ENCODE measurements at places on chromosomes 7 and 10.

DNA sequence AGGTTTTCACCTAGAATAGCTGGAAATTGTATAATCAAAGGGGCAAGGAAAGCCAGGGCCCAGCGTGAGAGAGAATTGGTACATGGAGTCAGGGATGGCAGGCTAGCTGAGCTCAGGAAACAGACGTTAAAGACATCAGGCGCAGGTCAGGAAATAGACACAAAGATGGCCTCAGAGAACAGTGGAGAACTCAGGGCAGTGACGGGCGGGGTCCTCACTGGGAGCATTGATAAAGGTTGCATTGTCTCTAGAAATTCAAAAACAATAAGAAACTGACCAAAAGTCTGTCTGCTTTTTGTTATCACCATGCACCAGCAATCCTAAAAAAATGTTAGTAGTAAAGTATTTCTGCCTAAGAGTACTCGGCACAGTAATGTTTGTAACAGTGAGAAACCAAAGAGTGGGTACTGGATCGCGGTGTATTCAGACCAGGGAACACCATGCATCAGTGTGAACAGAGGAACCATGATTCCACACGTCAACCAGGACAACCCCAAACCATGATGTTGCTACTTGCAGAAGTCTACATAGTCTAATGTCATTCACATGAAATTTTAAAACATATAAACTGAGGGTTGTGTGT is 81.9 kb upstream of the AUTS2 start:
- no peak for DNase-seq

- no peak for DNase-seq
These were observed 48.4 kb downstream of the MTPAP start for GRCh38 chr10:30300728-30301127.

GRCh38 chr10:131081786-131082185 is 229.7 kb downstream of the TCERG1L start:
- no peak for DNase-seq

DNA sequence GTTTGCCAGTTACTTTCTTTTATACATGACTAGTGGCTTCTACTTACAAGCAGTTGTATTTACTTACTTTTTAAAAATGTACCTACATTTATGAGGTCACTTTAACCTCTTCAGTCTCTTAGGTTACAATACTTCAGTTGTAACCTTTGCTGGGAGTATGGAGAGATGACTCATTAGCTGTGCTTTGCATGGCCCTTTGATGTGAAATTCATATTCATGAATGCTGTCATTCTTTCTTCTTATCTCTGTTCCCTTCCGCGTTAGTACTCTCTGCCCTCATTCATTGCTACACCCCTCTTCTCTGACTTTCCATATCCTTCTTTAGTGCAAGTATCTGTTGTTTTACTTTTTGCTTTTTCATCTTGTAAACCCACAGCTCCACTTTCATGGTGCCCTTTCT is 164.3 kb downstream of the BMPER start:
- no peak for DNase-seq

GRCh38 chr7:107103369-107103768 is 58.9 kb downstream of the PRKAR2B start:
- no peak for DNase-seq

DNA sequence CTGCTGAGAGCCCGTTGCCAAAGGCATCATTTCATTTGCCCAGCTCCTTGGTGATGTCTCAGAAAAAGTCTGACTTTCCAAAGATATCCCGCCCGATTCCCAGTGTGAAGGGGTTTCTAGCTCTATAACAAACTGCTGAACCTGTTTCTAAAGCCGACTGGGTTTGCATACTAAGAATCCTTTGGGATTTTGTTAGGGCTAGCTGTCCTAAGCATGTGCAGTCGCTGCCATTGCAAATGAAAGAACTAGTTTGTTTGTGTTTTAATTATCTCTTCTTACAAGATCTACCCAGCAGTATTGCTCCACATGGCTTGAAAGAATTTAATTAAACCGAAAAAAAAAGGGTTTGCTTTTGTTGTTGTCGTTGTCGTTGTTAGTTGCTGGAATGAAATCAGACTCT is 476.6 kb downstream of the GATA3 start:
- no peak for DNase-seq

DNA sequence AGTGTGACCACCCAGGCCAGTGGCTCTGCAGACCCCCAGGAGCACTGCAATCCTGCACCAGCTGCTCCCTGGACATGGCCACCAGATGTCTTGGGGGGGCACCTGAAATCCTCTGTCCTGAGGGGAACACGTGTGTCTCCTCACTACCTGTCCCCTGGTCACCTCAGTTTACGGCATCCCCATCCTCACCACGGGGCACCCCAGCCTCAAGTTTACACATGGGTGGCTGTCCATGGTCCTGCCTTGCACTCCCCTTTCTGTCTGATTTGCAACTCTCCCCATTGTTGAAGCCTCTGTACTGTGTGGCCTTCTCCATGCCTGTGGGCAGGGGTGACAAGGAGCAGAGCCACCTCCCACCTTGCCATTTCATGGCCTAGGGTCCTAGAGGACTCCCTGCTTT is 67.2 kb downstream of the RAMP3 start:
- DNase-seq = no peak

DNA sequence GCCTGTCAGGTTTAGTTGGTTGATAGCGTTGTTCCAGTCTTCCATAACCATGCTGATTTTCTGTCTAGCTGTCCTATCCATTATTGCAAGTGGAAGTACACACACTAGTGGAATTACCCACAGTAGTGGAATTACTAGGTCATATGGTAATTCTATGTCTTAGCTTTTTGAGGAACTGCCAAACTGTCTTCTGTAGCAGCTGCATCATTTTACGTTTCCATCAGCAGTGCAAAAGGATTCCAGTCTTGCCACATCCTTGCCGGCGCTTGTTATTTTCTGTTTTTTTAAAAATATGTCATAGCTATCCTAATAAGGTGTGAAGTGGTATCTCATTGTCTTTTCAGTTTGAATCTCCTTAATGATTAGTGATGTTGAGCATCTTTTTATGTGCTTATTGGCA is 17.2 kb upstream of the RHBDD2 start:
- no peak for DNase-seq

DNA sequence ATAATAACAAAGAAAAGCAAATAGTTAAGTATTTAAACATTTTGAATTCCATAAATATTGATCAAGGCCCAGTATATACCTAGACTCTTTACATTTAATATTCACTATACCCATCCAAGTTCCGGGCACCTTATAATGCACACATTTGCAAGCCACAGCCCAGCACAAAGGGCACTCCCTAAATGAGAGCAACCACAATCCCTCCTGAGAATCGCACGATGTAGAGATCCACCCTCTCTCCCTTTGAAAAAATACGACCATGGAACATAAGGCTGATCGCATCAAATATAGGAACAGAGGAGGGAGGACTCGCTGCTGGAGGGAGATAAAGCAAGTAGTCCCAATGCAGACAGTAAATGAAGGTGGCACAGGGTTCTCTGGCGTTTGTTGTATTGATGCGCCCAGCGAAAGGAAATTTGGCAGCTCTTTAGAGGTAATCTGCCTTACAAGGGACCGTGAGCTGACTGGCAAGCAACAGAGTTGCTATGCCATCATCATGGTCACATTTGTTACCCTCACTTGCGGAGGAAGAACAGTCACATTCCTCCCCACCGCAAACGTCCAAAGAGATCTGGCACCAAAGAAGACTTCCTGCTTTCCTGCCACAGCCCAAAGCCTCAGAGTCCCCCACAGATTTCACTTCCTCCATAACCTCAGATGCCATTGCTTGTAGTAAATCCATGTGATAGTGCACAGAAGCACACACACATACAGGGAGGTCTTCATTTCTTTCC is 16.1 kb upstream of the TAS2R40 start:
- DNase-seq = no peak

DNA sequence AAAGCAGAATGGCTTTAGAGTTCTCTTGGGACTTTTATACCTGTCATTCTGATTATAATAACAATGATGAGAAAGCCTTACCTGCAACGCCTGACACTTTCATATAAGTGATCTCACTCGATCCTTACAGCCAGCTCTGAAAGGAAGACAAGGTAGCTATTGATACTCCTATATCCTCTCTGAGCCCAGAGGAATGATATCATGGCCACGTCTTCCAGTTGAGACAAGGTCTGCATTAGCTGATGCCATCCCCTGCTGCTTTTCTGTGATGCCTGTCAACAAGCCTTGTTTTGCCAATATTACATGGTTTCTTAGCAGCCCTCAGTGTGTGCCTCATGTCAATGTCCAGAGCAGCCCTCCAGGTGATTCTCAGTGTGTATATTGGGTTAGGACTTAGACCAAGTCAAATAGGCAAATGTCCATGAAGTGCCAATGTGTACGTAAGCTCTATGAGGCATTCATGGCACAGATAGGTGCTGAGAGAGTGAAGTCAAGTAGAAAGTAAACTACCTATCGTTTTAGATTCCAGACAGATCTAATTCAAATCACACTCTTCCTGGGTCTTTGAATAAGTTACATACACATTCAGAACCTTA is 405.9 kb downstream of the ADRA2A start:
- DNase-seq = no peak

- DNase-seq = no peak
These were observed 19.0 kb upstream of the TRIM56 start for GRCh38 chr7:101066141-101066832.

DNA sequence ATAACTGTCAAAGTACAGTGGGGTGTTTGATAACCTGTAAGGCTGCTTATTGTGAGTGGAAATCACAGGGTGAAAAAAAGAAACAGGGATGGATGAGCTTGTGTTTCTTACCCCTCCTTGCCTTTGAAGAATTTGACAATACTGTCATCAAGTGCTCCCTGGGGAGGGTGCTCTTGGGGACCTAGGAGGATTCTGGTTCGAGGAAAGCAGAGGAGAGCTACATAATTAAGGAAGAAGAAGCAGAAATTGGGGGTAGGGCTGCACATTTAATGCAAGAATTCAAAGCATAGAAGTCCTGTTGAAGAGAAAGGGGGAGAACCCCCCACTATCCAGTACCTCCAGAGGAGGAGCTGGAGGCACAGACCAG is 208.1 kb upstream of the PHYHIPL start:
- DNase-seq = no peak

GRCh38 chr7:98281757-98282606 is 496 bp downstream of the BRI3 start:
- peak; percentile 63 for DNase-seq

GRCh38 chr10:92184977-92185376 is 105.9 kb downstream of the CPEB3 start:
- no peak for DNase-seq

DNA sequence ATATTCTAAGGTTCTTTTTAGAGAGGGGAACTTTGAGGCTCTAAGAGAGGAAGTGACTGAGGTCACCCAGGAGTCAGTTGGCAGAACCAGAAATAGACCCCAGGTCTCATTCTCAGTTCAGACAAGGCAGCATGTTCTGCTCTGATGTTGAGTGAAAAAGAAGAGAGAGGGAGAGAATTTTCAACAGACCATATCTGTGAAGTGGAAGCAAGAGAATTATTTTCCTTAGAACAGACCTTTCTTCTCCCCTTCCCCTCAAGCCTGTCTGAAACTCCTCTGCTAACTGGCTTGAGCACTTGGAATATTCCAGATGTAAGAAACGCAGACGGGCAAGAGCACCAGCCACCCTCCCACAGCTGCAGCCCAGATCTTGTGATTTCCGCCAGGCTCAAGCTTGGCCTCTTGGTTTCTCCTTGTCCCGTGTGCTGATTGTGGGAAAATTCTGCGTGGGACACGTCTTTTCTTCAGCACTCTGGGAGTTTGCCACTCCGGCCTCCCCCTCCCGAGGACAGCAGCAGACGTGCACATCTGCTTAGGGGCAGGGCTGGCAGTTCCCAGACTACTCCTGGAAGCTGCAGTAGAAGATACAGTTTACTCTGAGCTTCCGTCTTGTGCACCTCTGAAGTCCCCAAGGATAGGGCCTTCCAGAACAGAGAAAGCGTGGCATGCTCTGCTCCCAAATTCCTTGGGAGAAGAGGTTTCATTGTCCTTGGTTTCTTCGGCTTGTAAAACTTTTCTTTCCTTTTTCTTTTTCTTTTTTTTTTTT is 22.7 kb upstream of the IKZF1 start:
- no peak for DNase-seq

DNA sequence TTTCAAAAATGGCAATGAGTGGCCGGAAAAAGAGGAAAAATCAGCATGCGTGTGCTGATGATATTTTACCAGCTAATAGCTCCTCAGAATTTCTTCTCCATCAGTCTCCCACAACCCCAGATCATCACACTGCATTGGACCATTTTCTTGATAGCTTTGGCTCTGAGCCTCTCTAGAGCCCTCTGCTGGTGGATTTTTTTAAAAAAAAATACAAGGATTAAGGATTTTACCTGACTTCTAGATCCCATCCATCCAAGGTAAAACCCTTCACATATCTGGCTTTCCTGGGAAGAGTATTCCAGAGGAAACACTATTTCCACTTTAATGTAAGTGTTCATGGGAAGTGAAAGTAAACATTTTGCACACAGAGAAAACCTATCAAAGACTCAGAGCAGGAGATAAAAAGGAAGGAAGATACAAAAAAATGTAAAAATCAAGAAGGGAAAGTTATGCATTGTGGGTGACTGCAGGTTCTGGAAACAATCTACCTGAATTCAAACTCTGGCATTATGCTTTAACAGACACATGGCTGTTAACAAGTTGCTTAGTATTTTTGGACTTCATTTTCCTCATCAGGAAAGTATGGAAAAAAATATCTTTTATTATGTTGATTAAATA is 380.9 kb downstream of the LRRTM3 start:
- no peak for DNase-seq

DNA sequence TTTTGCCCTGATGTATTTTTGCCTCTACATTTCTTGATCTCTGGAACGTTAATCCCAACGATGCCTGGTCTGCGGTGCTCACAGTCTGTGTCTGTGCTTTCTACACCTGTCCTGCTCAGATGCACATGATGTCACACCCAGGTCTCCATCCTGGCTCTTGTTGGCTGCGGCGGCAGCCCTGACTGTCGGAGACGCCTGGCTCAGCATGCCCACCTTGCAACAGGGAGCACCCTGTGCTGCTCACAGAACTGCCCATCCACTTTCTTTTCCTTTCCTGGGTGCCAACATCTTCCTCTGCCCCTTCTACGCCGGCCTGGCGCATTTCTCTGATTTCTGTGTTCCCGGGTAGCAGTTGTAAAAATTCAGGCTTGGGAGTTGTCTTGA is 106.2 kb downstream of the CUX1 start:
- DNase-seq = no peak

DNA sequence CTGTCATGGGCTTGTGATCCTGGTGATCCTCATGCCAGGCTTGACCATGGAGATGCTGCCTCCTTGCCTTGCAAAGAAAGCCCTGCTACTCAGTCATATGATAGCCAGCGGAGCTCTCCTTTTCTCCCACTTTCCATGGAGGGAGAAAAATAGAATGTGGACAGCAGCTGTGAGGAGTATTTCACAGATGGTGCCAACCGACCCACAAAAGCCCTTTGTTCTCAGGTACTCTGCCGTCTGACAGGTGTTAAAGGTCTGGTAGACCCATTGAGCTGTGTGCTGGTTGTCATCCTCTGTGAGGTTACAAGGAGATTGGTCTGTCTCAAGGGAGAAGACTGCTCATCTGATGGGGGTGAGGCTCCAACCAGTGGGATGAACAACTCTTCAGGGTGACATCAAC is 29.5 kb upstream of the COBL start:
- no peak for DNase-seq

- no peak for DNase-seq
These were observed 72.0 kb downstream of the RNF216 start for GRCh38 chr7:5709347-5709950.

GRCh38 chr7:40775877-40776276 is 641.1 kb downstream of the SUGCT start:
- no peak for DNase-seq

- DNase-seq = no peak
These were observed 247.8 kb upstream of the SMIM30 start for GRCh38 chr7:113366122-113366521.

GRCh38 chr7:90250601-90251303 is 5.8 kb downstream of the CFAP69 start:
- no peak for DNase-seq

GRCh38 chr7:5222841-5223411 is 32.9 kb downstream of the WIPI2 start:
- DNase-seq = no peak

All from right kidney (tissue), 9 donors.